ENCODE measurements at places on chromosomes 13 and 19. TPM values are rescaled to one million over a fixed set of nuclear protein-coding genes. Genes with fewer than 3 reads are reported as not detected.

GRCh38 chr13:96993634-96994016 is 651 bp downstream of the OXGR1 start:
- DNase-seq = no peak

DNA sequence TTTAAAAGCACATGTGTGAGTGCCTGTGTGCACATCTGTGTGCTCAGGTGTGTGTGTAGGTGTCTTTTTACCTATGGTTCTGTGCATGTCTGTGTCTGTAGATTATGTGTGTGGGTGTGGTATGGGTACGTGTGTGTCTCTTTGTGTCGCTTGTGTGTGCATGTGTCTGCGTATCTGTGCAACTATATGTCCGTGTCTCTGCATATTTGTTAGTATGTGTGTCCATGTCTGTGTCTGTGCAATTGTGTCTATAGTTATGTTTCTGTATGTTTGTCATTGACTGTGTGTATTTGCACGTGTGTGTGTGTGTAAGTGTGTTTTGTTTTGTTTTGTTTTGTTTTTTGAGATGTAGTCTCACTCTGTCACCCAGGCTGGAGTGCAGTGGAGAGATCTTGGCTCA is 7.3 kb upstream of the KCTD15 start:
- no peak for DNase-seq

DACH1 gene
- total RNA-seq = not detected

DNA sequence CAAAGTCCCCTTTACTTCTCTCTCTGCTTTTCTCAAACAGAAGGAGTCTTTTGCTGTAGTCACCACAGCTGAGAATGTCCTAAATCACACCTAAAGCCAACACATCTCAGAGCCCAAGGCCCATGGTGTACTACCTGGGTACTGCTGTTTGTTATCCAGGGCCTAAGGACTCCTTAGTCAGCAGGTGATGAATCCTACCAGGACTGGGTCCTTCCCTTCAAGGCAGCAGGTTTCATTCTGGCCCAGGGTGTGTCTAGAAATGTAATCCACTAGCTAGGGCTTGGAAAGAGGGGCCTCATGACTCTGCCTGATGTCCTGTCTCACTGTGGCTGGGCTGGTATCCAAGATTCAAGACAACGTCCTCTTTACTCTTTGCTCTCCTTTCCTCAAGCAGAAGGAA is 36.2 kb upstream of the ENOX1 start:
- no peak for DNase-seq

GRCh38 chr13:92984151-92984550 is 242.5 kb upstream of the GPC6 start:
- no peak for DNase-seq

DNA sequence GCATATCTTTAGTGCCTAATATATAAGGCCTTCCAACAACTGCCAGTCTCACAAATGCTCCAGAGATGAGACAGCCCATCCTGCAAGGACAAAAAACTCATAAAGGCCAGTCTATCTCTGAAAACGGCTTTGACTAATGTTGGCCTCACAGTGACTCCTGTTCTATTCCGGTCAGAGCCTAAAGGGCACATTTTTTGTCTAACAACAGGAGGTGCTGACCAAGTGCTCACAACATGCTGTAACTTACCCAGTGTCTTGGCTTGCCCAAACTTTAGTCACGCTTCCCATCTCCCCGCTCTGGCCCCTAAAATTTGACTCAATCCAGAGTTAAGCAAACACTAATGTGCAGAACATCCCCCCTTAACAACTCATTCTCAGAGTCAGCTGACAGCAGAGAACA is 1411.2 kb upstream of the MIR17HG start:
- DNase-seq = no peak

DNA sequence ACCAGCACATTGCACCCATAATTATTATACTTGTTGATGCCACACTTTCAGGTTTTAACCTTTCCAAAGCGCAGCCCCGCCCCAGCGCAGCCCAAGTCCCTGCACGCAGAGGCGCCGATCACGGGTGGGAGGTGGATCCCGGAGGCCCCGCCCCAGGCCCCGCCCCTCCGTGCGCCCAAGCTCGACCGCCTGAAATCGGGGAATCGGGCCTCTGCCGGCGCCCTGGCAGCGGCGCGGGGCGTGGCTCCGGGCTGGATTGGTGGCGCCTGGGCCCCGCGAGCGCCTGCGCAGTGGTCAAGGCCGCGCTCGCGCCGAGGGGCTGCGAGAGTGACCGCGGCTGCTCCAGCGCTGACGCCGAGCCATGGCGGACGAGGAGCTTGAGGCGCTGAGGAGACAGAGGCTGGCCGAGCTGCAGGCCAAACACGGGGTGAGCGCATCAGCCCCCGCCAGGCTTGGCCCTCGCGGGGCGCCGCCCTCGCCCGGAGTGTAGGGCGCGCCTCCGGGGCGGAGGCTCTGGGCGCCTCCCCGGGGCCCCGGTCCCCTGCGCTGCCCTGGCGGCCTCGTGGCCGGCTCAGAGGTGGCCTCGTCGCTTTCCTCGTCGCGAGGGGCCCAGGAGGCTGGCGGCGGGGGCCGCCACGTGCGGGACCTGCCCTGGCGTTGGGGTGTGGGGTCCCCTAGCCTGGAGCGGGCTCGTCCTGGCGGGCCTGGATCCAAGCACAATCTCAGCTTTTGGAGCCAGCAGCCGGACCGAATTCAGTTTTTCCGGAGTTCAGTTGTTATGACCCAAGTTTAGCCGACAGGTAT is at the start of gene PDCD5:
PDCD5 (plus strand) TSS at position 290 of the 804 bp plus-strand sequence; CDS start at position 362, 72 bp downstream.
- peak; percentile 99 for DNase-seq

SPRY2 gene
- total RNA-seq = 0.44 TPM

DNA sequence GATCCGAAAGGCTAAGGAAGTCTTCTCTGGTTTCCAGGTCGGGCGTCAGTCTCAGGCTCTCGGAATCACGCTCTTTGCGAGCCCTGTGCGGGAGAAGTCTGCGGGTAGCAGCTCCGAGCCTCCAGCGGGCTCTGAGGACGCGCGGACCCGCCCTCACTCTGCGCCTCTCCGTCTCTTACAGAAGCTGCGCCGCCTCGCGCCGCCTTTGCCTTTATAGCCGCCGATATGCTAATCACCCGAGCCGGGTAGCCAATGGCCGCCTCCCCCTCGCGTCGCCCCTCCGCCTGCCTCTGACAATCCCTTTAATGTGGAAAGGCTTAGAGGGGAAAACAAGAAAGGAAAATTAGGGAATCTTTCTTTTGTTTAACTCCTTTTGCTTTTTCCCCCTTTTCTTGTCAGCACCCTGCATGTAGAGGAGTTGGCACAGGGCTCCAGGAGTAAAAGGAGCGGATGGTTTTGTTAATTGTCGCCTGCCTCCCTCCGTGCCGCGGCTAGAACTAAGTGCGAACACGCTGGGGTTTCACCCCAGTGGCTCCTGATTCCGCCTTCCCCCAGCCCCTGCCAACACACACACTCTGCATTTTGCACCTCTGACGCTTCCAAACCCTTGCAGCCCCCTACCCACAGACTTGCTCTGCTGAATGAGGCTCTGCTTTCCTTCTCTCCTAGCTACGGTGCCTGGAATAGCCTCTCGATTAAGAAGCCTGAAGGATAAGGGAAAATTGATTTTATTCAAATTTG is at the start of gene PCDH8:
PCDH8 (minus strand) TSS at position 186 of the 741 bp plus-strand sequence. CDS start 204 bp downstream, outside the sequence.
- DNase-seq = no peak

Data from naive thymus-derived CD8-positive, alpha-beta T cell (primary cell).